NCI-H1417 (cell line): ENCODE measurements at places on chromosomes 1 and 21.

DNA sequence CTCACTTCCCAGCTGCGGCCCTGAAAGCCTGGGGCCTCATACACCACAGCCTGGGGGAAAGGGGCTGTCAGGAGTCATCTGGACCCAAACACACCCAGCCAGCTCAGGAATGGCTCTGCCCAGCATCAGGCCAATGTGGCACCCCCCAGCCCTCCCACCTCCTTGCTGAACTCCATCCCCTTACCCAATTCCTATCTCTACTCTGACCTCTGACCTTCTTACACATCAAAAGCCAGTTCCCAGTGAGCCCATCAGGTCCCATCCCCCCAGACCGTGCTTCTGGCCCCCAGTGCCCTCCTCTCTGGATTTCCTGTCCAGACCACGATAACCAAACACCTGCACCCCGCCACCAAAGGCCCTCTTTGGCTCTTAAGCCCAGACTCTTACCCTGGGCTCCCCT lies 16.3 kb downstream of the CRYBG2 start:
- DNase-seq: no peak

- peak; percentile 99 for DNase-seq
Observed at GRCh38 chr1:54302951-54303843, 103.0 kb downstream of the SSBP3 start.

DNA sequence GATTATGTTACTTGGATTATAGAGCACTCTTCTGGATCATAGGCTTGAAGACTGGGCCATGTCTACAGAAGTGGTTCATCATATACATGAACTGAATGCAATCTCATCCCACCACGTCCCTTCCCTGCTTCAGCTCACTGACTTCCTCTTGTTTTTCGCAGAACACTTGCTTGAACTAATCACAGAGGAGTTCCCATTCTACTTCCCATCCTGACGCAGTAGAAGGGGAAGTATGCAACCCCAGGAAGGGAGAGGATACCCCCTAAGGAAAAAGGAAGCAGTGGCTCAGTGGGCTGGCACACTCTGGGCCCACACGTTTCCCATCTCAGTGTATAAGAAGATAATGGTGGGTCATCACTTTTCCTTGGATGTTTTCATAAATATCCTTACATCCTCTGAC lies 36.2 kb downstream of the CASQ2 start:
- no peak for DNase-seq

DNA sequence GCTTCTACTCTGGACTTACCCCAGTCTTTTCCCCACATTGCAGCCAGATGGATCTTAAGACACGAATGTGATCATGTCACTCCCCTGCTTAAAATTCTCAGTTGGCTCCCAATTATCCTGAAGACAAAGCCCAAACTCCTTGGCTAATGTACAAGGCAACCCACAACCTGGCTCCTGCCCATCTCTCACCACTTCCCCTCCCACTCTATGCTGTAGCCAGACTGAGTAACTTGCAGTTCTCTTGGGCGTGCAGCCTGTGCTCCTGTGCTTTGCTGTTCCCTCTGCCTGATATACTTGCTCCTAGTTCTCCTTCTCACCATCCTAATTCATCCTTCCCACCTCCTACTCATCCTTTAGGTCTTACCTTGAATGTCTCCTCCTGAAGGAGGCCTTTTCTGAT lies 56.2 kb downstream of the LGR6 start:
- no peak for DNase-seq
